HT1080 (cell line): ENCODE measurements at places on chromosomes 6 and 20. TPM values are rescaled to one million over a fixed set of nuclear protein-coding genes. Genes with fewer than 3 reads are reported as not detected.

The CHMP4B gene
- total RNA-seq, result 24.2 and 40.8 TPM in 2 replicates

The CRISP2 gene
- not detected in 2 replicates for total RNA-seq

The ZNF512B gene
- 16.4 and 18.7 TPM in 2 replicates for total RNA-seq

The MUCL3 gene
- total RNA-seq, result not detected in 2 replicates

The PEX3 gene
- total RNA-seq, result 26.7 and 27.7 TPM in 2 replicates

The COX4I2 gene
- total RNA-seq, result not detected in 2 replicates

The HDGFL1 gene
- not detected in 2 replicates for total RNA-seq

The SLC35F1 gene
- total RNA-seq, result 0.05 and 0.07 TPM in 2 replicates

The SLC25A27 gene
- total RNA-seq, result 0.90 and 2.7 TPM in 2 replicates

The NNAT gene
- not detected in 2 replicates for total RNA-seq

The ZNF311 gene
- total RNA-seq, result 0.40 and 0.51 TPM in 2 replicates

The THEMIS gene
- total RNA-seq, result not detected in 2 replicates

The TRIM38 gene
- 3.8 and 4.3 TPM in 2 replicates for total RNA-seq

The CD24 gene
- 1.6 and 3.3 TPM in 2 replicates for total RNA-seq

The GPR63 gene
- total RNA-seq, result 1.3 and 1.9 TPM in 2 replicates

The HLA-DOB gene
- total RNA-seq, result 0.10 and 0.13 TPM in 2 replicates

The CYP24A1 gene
- total RNA-seq, result 0.03 TPM in 1 of 2 replicates, not detected in the other

The C6orf15 gene
- not detected in 2 replicates for total RNA-seq

The KCNK5 gene
- not detected in 2 replicates for total RNA-seq

The MYLK2 gene
- 0.70 and 1.0 TPM in 2 replicates for total RNA-seq

The SLC22A7 gene
- not detected in 2 replicates for total RNA-seq

The GHRH gene
- total RNA-seq, result not detected in 2 replicates

The RBPJL gene
- total RNA-seq, result not detected in 2 replicates

The CEP85L gene
- 8.8 and 9.2 TPM in 2 replicates for total RNA-seq

The PROKR2 gene
- total RNA-seq, result not detected in 2 replicates

The MTCH1 gene
- total RNA-seq, result 263 and 264 TPM in 2 replicates

The DACT2 gene
- total RNA-seq, result not detected in 2 replicates

The UBE3D gene
- total RNA-seq, result 7.4 and 8.0 TPM in 2 replicates

The CDSN gene
- not detected in 2 replicates for total RNA-seq

The MOG gene
- not detected in 2 replicates for total RNA-seq

The HSPA1L gene
- 0.73 and 1.3 TPM in 2 replicates for total RNA-seq

The OR2B6 gene
- not detected in 2 replicates for total RNA-seq

The SLC13A3 gene
- total RNA-seq, result not detected in 2 replicates

The B3GAT2 gene
- 0.17 and 0.23 TPM in 2 replicates for total RNA-seq

The SFTA2 gene
- total RNA-seq, result not detected in 2 replicates

The KCNB1 gene
- 0.02 TPM in 1 of 2 replicates, not detected in the other for total RNA-seq

The GINS1 gene
- 27.9 and 36.1 TPM in 2 replicates for total RNA-seq

The PLG gene
- not detected in 2 replicates for total RNA-seq

The ASIP gene
- total RNA-seq, result not detected in 2 replicates

The HLA-DRB5 gene
- not detected in 2 replicates for total RNA-seq

The PACSIN1 gene
- total RNA-seq, result not detected in 2 replicates

The LPA gene
- total RNA-seq, result not detected in 2 replicates

The RIPPLY2 gene
- total RNA-seq, result not detected in 2 replicates

The SOBP gene
- 1.9 and 4.3 TPM in 2 replicates for total RNA-seq

The C6orf118 gene
- not detected in 2 replicates for total RNA-seq

The PLA2G7 gene
- total RNA-seq, result not detected in 2 replicates

The RALY gene
- total RNA-seq, result 99.9 and 128 TPM in 2 replicates

The SCAF8 gene
- 21.0 and 24.7 TPM in 2 replicates for total RNA-seq

The ADGRF1 gene
- not detected in 2 replicates for total RNA-seq

The LAMA5 gene
- total RNA-seq, result 12.1 and 20.1 TPM in 2 replicates

The RNF217 gene
- total RNA-seq, result 9.6 and 13.9 TPM in 2 replicates

The MEP1A gene
- not detected in 2 replicates for total RNA-seq

The RAD21L1 gene
- total RNA-seq, result 0.17 and 0.59 TPM in 2 replicates

The KCNK15 gene
- not detected in 2 replicates for total RNA-seq
